ENCODE measurements at places on chromosomes 4 and X.

- no peak for DNase-seq
Observed at GRCh38 chr4:1625600-1626138, 58.4 kb downstream of the FAM53A start.

GRCh38 chr4:128394778-128395177, 107.2 kb upstream of the PGRMC2 start:
- DNase-seq: no peak

GRCh38 chr4:11194431-11194830, 234.3 kb downstream of the HS3ST1 start:
- DNase-seq: no peak

DNA sequence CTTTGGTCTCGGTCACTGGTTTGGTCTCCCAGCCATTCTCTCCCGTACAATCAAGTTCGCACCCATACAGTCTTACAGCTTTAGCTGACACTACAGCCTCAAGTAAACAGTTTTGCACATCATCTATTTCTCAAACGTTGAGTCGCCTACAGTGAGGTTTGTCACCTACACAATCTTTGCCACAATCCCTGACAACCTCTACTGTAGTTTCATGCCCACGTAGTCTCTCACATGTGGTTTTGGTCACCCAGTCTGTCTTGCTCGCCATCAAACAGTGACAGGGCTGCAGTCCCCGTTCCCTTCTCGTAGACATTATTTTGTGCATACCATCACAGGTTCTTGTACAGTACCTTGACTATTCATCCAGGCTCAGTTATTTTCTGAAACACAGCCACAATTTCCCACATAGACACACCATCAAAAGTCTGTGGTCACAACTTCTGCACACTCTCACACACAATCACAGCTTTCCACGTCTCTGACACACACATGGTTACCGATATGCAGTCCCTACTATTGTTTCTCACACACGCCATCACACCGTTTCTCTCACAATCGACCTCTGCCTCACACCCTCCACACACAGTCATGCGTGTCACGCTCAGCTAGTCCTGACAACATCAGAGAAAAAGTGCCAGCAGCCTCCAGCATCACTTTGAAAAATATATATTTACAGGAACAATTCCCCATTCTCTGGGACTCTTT, 5.3 kb upstream of the CFP start:
- DNase-seq: no peak

- no peak for DNase-seq
Observed at GRCh38 chr4:173167758-173168395, 734 bp upstream of the GALNT7 start.

Data from right hindlimb (tissue), 1 donor.